ENCODE measurements at places on chromosomes 6 and 20.

DNA sequence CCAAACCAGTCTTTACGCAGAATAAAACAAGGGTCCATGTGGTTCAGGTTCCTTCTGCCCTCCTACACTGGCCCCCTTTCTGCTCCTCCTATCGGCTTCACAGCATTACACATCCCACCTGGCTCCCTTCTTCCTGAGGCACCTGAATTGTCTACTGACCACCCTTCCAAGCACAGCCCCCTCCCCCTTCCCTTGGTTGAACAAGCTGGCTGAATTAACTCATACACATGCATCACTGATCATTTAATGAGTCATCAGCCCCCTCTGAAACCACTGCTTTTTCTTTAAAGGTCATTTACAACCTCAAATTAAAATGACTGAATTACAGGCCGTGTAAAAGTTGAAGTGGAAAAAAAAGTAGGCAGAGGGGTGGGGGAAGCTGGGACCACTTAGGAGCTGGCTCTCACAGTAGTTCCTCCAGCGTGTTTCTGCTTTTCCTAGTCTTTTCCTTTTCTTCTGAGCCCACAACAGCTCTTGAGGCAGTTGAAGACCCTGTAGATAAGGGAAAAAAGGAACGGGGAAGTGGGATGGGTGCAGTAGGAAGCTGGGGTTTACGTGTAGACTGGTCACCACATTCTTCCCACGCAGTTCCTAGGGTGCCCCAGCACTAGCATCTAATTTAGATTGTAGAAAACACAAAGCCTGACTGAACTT lies 67.6 kb downstream of the FYN start:
- DNase-seq, result no peak

- DNase-seq, result no peak
Observed at GRCh38 chr20:61802721-61803311, 262.9 kb downstream of the TAF4 start.

DNA sequence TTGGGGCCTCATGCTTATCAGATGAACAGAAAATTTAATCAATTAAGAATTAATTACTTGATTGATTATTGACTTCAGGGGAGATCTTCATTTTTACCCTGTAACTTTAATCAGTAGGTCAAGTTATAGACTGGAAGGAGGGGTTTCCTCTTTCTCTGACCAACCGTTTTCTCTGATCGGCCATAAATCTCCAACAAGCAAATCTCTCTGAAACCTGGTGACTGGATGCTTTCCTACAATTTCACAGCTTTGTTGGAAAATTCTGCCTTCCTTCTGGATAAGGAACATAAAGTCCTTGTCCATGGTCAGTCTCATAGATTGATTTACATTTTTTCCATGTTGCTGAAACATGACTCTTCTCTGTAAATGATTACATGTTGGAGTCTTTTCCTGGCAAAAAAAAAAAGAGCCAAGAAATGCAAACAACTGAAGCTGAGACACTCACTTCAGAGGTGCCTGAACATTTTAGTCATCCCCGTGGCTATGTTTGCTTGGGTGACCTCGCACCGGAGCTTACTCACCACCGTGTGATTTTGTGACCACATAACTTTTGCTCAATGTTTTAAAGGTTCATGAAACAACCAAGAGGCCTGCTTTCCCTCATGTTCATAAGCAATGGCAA lies 31.0 kb downstream of the IRF4 start:
- DNase-seq, result no peak

DNA sequence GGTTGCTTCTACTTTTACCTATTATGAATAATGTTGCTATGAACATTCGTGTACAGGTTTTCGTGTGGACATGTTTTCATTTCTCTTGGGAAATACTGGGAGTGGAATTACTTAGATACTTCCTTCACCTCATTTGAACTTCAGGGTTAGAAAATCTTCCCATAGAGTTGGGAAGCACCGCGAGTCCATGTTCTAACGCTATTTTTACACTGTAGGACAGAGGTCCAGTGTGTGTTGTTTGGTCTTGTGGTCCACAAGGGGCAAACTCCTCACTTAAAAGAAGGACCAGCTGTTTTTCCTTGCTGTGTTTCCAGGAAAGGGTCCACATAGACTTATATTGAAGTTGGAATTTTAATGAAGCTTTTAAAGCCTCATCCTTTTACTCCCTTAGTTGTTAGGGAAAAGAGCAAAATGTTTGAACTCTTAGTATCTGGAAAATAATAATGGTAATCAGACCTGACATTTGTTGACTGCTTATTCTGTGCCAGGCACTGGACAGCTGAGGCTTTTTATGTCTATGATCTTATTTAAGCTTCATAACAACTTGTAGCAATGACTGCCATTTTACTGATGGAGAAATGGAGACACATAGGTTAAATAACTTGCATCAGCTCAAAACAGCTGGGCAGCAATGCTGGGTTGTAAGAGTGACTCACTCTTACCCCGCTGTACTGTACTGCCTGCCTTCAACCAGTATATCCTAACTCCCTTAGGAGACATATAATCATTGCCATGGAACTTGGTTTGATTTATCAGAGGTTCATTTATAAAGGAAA lies 52.0 kb downstream of the CDC5L start:
- DNase-seq, result no peak

GRCh38 chr6:119894811-119895210 lies 545.2 kb upstream of the MAN1A1 start:
- DNase-seq, result no peak

GRCh38 chr6:25359191-25359861 lies 80.2 kb downstream of the CARMIL1 start:
- DNase-seq, result no peak

GRCh38 chr6:166820483-166820882 lies 135.9 kb downstream of the RNASET2 start:
- DNase-seq, result no peak
